ENCODE measurements at places on chromosomes 1 and 21.

DNA sequence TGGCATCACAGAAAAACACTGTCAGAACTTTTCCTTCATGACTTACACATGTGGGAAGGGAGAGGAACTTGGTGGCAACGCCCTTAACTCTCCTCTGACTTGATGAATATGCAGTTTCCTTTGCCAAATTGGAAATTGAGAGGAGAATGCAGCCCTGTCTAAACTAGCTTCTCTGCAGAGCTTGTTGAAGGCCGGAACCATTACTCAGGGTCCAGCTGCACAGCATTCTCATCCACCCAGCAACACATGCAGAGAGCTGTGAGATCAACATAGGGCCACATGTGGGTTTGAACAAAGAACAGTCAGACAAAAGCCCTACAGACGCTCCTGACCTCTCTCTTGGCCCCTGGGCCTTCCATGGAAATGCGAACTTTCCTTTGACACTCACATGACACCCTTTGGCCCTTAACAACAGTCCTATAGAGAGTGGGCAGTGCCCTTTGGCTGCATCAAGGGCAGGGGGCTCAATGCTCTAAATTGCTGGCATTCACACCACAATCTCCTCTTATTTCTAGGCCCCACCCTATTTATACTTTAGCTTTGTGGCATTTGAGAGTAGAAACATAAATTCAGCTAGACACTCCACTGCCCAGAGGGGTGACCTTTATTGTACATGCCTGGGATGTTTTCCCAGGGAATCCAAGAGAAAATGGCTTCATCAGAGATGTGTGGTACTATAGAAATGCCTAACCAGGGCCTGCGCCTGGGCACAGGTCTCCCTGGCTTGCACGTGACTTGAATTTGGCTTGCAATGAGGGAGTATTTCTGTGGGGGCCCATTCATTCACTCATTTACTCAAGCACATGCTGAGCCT is 64.4 kb downstream of the CDC7 start:
- DNase-seq = no peak

DNA sequence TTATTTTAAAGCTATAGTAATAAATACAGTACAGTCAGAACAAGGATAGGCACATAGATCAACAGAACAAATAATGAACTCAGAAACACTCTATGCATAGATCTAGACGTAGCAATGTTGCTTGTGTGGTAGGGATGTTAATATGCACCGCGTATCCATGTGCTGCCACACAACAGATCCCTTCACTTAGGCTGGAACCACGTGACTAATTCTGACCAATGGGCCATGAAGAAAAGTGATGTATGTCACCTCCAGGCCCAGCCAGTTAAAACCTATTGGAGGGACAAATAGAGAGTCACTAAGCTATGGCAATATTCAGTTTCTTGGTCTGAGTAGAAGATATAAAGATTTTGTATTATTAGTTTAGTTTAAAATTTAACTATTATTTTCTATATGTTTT is 91.4 kb downstream of the ADAMTS1 start:
- DNase-seq = no peak

DNA sequence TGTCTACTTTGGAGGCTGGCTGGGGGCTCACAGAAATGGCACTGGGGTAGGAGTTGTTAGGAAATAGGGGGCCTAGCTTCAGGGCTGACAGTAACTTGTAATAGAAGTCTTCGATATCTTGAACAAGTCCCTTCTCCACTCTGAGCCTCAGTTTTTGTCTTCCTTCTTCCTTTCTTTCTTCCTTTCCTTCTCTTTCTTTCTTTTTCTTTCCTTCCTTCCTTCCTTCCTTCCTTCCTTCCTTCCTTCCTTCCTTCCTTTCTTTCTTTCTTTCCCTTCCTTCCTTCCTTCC is 12.9 kb downstream of the BTG2 start:
- DNase-seq = no peak

DNA sequence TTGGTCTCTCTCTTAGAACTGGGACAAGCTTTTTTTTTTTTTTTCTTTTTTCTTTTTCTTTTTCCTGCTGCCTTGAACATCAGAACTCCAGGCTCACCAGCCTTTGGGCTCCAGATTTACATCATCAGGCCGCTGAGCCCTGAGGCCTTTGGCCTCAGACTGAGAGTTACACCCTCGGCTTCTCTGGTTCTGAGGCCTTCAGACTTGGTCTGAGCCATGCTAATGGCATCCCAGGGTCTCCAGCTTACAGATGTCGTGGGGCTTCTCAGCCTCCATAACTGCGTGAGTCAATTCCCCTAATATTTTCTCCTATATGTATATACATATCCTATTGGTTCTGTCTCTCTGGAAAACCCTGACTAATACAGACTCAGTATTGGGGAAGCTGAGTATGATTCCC is 36.5 kb upstream of the RC3H1 start:
- no peak for DNase-seq

DNA sequence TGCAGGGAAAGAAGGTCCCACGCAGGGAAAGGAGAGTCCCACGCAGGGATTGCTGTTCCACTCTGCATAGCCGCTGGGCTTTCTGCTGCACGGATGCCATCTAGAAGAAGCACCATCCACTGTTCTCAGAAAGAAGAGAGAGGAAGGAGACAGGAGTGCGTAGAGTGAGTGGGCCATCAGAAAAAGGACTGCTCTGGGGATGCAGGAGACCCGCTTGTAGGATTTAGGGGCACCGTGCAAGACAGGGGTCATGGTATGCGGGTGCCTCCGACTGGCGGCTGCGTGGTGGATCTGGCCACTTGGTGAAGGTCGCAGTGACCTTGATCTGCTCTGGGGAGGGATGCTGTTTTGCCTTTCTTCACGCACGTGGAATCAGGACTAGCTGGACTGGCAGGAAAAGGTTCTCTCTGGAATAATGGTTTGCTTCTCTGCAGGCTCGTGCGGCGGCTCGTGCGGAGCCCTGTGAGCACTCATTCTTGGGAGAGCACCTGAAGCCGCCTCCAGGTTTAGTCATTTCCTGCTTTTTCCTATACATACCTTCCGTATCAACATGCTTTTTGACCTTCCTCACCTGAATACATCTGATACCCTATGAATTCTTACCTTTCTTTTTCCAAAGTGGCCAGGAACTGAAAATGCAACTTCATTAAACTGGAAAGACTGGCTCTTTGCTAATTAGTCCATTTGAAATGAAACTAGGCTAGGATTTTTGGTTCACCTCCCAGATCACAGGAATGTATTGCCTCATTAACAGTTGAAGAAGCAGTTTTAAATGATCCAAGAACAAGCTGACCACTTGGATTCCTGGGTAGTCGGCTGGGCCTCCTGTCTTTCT is 181.6 kb downstream of the KIF26B start:
- no peak for DNase-seq

DNA sequence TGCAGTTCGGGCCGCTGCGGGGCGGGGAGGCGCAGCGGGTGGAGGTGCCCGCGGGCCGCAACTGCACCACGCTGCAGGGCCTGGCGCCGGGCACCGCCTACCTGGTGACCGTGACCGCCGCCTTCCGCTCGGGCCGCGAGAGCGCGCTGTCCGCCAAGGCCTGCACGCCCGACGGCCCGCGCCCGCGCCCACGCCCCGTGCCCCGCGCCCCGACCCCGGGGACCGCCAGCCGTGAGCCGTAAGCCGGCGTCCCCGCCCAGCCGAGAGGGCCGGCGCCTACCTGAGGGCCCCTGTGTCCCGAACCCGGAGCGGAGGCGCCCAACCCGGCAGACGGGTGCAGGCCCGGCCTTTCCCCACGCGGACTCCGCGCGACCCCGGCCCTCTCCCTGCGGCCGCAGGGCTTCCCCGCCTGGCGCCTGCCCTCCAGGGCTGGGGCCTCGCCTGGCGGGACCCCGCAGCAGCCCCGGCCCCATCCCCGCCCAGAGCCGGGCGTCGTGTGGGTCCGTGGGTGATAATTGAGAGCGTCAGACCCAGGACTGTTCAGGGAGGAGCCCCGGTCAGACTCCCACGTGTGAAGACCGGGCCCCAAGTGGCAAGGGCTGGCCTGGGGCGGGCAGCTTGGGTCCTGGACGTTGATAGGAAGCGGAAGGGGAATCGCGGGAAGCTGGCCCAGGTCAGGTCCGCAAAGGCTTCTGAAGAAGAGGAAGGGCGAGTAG is 4.2 kb downstream of the VWA1 start:
- DNase-seq = no peak

- DNase-seq = peak; percentile 78
Observed at GRCh38 chr1:1040004-1040991, 20.4 kb downstream of the AGRN start.

- DNase-seq = no peak
Observed at GRCh38 chr1:30465096-30465495, 258.3 kb downstream of the MATN1 start.

DNA sequence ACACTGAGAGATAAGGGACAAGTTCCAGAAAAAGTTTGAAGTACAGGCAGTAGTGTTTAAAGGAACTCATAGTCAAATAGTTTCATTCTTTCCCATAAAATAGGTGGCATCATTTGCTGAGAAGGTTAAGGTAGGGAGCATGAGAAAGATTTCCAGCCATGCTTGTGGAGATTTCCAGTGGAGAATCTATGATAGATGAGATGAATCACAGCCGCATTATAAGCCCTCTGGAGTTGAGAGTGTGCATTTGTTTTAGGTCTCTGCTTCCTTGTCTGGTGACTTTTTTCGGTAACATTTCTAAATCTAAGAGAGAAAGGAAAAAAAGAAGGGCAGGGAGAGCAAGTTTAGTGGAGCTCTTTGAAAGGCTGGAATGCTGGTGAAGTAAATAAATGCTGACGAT is 108.7 kb downstream of the DISP1 start:
- no peak for DNase-seq
